ENCODE measurements at places on chromosomes 13 and 19.

GRCh38 chr19:15231271-15231670 is 977 bp downstream of the EPHX3 start:
- no peak for DNase-seq

DNA sequence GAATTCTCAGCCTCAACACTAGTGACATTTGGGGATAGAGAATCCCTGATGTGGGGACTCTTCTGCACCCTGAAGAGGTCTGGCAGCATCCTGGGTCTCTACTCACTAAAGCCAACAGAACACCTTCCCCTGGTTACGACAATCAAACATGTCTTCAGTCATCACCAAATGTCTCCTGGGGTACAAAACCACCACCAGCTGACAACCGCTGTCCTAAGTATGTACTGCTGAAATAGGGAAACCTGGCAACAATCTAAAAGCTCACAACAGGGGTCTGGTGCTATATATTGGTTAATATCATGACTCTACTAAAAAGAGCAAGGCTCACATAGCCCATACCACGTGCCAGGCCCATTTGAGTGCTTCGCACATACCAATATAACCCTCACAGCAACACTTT is 13.4 kb downstream of the AKT2 start:
- DNase-seq: no peak

DNA sequence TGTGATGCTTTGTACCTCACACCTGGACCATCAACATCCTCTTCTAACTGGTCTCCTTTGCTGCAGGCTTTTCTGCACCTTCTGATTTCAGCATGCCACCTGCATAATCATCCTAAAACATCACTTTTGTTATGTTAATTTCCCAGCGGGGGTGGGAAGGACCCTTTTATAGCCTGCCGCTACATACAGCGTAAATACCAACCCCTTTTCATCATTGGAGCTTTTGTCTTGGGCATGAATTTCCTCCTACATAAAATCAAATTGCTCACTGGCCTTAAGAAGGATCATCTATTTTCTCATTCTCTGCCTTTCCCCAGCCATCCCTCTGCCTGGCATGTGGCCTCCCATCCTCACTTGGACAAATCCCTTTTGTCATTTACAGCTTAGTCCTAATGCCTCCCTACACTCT is 124.7 kb downstream of the RBM26 start:
- DNase-seq: peak; percentile 82

DNA sequence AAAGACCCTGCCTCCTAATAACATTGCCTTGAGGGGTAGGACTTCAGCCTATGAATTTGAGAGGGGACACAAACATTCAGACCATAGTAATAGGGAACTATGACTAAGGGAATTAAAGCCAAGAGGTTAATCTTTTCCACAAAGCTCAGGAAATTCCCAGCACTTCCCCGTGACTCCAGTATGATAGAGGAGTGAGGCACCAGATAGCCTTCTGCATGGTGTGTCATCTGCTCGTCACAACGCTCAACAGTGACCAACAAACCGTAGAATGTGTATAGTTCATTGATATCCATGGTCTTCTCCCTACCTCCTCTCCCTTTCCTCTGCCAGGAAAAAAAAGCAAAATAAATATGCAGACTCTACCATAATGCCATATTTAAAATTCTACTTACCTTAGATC is 64.4 kb downstream of the B3GLCT start:
- DNase-seq: no peak

- DNase-seq: no peak
Measured at GRCh38 chr19:51457351-51458013, 772 bp downstream of the SIGLEC8 start.

DNA sequence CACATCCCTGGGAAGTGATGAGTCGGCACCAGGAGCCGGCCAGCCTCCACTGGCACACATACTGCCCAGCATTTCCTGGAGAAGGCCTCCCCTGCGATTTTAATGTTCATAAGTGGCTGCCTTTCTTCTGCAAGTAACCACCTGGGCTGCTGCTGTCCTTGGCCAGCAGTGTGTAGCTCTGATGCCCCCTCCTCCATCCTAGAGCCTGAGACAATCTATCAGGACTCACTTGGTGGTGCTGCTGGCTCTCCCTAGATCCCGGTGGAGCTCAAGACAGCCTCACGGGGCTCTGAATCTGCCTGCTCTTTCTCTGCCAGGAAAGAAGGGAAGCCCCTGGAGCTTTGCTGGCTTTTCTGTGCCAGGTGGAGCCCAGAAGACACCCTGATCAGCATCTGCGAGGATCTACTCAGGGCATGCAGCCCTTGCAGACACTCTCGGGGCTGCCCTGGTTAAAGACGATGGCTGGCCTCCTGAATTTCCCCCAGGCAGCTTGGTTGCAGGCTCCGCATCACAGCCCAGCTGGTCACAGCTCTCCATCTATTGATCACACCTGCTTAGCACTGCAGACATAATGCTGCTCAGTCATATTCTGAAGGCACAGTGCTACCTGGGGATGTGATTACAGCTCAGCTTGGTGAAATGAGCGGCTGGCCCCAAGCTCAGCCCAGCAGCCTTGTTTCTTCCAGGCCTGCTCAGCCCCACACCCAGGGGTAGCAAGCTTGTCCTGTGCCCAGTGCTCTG is 122.3 kb downstream of the ZDHHC20 start:
- no peak for DNase-seq

- no peak for DNase-seq
Measured at GRCh38 chr13:75763512-75763911, 127.4 kb downstream of the LMO7 start.
